Stimulated activated CD8-positive, alpha-beta memory T cell treated with anti-CD3 and anti-CD28 coated beads, Interleukin-12 subunit alpha, Interleukin-12 subunit beta, amount 100 ng/mL, for 1 hour (primary cell): ENCODE measurements at places on chromosomes 5 and 9.

GRCh38 chr5:100691548-100691947 lies 156.4 kb downstream of the FAM174A start:
- DNase-seq: no peak

- no peak for DNase-seq
Observed at GRCh38 chr9:9920425-9921060, 692.3 kb downstream of the PTPRD start.

DNA sequence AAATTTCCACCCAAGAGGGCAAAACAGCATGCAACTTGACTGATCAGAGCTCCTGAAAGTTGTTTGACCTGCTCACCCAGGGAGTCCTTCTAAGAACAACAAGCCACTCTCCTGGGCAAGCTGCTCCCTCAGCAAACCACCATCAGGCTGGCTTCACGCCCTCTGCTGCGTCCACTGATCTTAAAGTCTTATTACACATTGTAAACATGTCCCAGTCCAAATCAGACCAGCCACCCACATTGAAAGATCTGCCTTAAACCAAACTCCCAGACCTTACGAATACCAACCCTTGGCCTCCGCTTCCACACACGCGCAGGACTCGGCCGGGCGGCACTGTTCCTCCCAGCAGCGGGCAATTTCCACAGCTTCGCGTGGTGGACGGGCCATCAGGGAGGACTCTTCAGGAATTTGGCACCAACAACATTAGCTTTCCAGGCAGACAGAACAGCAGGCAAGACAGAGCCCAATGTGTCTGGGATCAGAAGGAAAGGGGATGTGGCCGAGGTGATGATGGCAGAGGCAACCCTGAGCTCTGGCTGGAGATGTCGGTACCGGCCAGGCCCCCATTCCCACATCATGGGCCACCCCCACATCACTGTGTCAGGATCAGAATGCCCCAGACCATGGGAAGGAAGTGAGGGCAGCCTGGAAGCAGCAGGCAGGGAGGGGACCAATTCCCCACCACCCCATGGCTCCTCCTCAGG lies 56.8 kb downstream of the SEMA4D start:
- DNase-seq: no peak

DNA sequence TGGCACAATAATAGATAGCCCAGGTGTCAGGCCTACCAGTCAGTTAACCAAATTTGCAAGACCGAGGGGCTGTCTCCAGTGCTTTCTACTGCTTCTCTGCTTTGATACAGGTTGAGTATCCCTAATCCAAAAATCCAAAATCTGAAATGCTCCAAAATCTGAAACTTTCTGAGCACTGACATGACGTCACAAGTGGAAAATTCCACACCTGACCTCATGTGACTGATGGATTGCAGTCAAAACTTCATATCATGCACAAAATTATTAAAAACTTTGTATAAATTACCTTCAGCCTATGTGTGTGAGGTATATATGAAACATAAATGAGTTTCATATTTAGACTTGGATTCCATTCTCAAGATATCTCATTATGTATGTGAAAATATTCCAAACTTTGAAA lies 213.5 kb upstream of the PANK3 start:
- no peak for DNase-seq

DNA sequence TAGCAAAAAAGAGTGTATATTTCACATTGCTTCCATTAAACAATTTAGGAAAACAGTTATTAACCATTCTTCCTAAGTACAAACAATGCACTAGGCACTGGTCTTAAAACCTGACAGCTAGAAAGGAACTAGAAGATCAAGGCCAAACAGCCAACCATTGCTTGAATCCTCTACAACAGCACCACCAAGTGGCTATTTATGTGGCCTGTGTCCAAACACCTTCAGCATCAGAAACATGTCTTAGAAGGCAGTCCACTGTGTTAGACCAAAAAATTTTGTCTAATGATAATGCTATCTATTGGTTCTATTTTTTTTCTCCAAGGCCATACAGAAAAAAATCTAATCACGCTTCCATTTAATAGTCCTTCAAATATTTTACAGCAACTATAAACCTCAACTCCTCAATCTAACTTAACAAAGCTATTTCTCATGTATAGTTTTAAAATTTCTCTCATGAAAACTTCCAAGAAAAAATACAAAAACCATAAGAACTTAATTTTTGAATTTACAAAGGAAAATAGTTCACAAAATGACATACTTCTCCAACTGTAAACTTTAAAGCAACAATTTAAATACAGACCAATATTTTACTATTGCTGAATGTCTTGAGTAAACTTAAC lies 36.1 kb downstream of the CAAP1 start:
- no peak for DNase-seq

- no peak for DNase-seq
Observed at GRCh38 chr5:57368010-57368409, 114.6 kb downstream of the ACTBL2 start.

DNA sequence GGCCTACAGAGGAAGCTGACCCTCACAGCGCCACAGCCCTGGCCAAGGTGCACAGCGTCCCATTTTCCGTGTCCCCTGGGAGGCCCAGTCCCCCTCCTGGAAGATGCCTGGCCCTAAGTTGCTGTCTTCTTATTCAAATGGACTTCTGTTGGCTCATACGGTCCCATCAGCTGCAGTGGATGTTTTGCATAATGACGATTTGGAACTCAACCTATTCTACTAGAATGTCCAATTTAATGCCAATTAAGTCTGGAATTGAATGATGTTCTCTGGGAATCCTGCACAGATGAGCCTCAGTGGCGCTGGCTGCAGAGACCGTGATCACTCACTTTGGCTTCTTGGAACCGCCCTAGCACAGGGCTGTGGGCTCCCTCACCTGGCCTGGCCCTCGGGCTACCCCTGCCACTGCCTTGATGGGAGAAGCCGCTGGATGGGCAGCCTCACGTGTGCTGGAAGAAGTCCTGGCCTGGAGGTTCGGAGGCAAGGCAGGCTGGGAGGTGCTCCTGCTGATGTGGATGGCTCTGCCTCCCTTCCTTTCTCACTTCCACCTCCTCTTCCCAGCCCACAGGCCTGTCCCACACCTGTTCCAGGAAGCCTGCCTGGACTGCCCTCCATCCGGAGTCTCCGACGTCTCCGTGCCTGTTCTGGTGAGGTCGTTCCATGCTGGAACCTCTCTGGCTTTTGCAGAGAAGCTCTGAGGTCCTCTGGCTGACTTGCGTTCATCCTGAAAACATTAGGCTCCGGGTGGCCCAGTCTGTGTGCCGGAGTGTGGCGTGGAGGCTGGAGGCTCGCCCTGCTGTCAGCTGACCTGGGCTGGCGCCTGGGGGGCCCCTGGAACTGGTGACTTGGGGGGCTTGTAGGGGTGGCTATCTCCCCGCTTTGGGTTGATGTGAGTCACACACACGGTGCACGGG lies 147.1 kb downstream of the RXRA start:
- no peak for DNase-seq

GRCh38 chr5:151080613-151081430 lies at the start of gene TNIP1:
TSS of gene TNIP1 (minus strand) at chr5:151081034. CDS start at chr5:151065095, 15,939 bp downstream.
- peak; percentile 88 for DNase-seq

DNA sequence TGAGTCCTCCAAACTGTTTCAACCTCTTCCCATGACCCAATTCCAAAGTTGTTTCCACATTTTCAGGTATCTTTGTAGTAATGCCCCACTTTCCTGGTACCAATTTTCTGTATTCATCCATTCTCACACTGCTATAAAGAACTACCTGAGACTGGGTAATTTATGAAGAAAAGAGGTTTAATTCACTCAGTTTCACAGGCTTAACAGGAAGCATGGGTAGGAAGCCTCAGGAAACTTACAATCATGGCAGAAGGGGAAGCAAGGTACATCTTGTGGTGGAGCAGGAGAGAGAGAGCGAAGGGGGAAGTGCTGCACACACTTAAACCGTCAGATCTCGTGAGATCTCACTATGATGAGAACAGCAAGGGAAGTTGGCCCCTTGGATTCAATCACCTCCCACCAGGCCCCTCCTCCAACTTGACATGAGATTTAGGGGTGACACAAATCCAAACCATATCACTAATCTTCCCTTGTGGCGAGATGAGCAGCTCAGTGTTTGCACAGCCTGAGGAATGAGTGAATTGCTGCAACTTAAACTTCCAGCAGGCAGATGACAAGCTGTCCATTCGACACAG lies 42.9 kb downstream of the TRIP13 start:
- DNase-seq: no peak

DNA sequence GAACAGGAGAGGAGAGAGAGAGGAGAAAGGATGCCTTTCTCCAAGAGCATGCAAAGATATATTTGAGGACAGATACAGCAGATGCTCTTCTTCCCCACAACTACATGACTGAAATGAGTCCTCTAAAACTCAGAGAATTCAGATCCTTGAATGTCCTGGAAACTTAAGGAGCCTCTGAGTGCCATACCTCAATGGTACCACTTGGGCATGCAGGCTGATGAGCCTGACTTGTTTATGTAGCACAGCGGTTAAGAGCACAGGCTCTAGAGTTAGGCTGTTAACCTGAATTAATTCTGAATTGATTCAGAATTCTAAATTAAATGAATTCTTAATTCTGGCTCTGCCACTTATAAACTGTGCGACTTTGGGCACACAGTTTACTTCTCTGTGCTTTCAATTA lies 5.7 kb downstream of the PLPPR1 start:
- DNase-seq: no peak

- no peak for DNase-seq
Observed at GRCh38 chr9:124964056-124964455, 23.2 kb upstream of the GOLGA1 start.

GRCh38 chr5:172954751-172955159 lies 4.5 kb upstream of the RPL26L1 start:
- no peak for DNase-seq

DNA sequence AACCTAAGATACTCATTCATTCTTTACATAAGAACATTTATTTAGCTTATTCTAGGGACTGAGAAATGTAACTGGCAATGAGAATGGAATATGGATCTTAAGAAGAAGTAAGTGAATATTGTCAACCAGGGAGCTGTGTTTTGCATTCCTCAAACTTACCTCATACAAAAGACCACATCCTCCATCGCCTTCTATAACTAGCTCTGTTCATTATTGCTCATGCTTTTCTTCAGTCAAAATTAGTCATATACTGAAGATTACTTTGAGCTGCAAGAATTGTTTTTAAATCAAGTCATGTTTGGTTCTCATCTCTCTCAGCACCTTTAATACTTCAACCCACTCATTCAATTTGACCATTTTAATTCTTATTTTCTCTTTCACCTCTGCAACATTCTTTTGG lies 140.3 kb upstream of the RASA1 start:
- no peak for DNase-seq

- DNase-seq: no peak
Observed at GRCh38 chr5:138472353-138472752, 7.1 kb downstream of the EGR1 start.

DNA sequence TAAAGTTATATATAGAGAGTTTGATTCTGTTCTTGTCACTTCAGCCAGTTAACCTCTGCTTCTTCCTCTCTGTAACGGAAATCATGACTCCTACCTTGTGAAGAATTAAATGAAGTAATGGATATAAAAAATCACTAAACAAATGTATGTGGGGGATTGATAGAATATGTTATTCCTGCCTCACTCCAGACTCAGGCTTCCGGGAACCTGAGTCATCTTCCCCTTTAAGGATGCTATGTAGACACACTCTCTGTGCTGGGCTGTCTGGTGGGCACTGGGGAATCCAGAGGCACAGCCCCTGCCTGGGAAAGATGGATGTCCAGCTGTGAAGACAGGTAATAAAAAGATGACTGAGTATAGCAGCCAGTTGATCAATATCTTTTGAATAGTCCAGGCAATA lies 77.4 kb downstream of the ZNF618 start:
- no peak for DNase-seq

GRCh38 chr5:139681112-139681458 lies 32.9 kb downstream of the CXXC5 start:
- DNase-seq: no peak

- DNase-seq: no peak
Observed at GRCh38 chr5:34743878-34744277, 87.8 kb downstream of the RAI14 start.

DNA sequence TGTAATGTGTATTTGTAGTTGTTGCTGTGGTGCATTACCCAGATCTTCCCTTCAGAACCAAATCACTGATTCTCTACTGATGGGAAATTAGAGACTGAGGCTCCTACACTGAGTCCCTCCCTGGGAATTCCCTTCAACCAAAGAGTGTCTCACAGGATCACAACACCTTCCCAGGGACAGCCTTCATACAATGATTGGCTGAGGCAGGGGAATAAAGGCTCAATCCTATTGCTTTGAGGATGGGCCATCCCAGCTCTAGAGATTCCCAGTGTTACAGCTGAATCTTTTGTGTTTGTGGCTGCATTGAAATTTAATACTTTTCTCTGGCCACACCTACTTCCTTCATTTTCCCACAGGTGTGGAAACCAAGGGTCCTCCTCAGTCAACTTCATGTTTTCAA lies 96.4 kb upstream of the ELL2 start:
- no peak for DNase-seq

GRCh38 chr9:4886698-4887097 lies 94.0 kb downstream of the RCL1 start:
- no peak for DNase-seq

GRCh38 chr5:96843140-96843539 lies 33.2 kb upstream of the ERAP2 start:
- DNase-seq: no peak

DNA sequence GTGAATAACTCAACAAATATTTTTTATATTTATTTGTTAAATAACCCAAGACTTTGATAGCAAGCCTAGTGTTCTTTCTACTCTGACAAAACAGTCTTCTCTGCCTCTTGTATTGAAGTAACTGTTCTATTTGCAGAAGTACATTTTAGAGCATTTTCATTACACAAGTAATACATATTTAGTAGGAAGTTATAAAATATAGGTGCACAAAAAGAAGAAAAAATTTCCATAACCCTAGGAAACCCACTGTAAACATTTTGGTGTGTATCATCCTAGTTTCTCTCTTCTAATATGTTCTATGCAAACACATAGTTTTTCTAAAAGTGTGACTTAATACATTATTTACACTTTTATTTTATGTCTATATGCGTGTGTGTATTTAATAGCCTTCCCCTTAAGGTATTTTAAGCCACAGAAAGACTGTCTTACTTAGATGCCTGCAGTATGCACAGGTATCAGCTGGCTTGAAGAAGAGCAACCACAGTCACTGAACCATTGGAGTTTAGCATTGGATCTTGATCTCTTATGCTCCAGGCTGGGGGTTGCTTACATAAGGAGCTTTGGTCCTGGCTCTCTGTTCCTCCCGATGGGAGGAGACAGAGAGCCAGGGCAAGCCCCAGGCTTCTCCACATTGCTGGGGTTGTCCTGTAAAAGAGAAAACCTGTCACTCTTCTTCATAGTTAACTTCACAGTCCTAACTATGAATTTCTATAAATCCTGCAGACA lies 3.8 kb downstream of the SELENOP start:
- no peak for DNase-seq

DNA sequence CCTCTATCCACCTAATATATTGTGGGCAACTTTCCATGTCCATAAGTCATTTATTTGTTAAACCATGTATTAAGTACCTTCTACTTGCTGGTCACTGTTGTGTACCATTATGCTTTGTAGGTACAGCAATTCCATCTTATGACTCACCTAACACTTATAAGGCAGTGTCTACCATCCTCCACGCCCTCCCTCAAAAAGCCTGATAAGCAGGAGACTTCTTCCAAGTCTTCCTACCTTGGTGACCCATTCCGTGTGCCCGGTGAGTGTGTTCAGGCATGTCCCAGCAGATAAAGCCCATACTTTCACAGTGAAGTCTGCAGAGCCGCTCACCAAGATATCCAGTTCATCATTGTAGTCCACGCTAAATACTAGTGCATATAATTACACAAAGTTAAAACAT lies 17.4 kb downstream of the FBXW2 start:
- no peak for DNase-seq
